HCT116 (cell line): ENCODE measurements at places on chromosomes 7 and 10. TPM values are rescaled to one million over a fixed set of nuclear protein-coding genes. Genes with fewer than 3 reads are reported as not detected.

- DNase-seq, result no peak
- H3K27ac ChIP-seq, result no peak overlapping the region
- H3K4me1 ChIP-seq, result no peaks in the 10 kb centered on the region
- no peak overlapping the region for H3K4me3 ChIP-seq
These were observed 161.1 kb downstream of the AUTS2 start for GRCh38 chr7:69759373-69759772.

GRCh38 chr10:115335366-115335765, 242.2 kb downstream of the ATRNL1 start:
- H3K4me3 ChIP-seq, result no peak overlapping the region
- H3K4me1 ChIP-seq, result no peaks in the 10 kb centered on the region
- H3K27me3 ChIP-seq, result peaks cover 12% of the 10 kb centered on the region
- no peak overlapping the region for H3K27ac ChIP-seq

DNA sequence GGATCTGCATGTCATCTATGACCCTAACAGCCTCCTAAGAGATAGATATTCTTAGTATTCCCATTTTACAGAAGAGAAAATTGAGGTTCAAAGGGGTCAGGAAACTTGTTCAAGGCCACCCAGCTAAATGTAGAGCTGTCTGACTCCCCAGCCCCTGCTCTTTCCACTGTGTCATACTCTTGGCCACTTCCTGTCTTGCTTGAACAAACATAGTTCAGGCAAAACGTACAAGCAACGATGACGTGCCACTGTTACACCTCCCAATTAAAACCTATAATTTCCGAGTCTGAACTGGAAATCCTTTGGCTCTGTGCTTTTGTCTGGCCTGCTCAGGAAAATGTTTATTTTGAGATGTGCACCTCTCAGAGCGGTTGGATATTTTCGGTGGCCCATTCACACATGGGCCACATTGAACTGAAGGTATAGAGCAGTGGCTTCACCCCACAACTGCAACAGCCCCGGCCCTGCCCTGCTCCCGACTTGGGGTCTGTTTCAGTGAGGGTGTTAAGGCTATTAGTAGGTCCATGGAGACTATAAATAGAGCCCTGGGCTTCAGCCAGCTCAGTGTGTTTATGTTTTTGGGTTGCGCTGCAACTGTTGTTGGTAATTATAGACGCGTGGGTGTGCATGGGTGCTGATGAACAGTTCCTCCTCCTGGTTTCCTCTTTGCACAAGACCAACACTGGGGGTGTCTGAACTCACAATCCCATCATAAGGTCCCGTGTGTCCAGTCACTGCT, 172.3 kb upstream of the ADO start:
- H3K27ac ChIP-seq, result no peak overlapping the region

GRCh38 chr7:139370301-139370942, 10.7 kb downstream of the LUC7L2 start:
- no peak overlapping the region for H3K27ac ChIP-seq
- H3K27me3 ChIP-seq, result no peaks in the 10 kb centered on the region
- no peaks in the 10 kb centered on the region for H3K4me1 ChIP-seq

Gene CPXM2
- 0.12 TPM for total RNA-seq
